Lower lobe of right lung (tissue), 2 donors: ENCODE measurements at places on chromosomes 1 and 21. TPM values are rescaled to one million over a fixed set of nuclear protein-coding genes. Genes with fewer than 3 reads are reported as not detected.

- H3K27ac ChIP-seq, result peak overlapping the region; percentile 46
- DNase-seq, result peak; percentile 32
- H3K4me1 ChIP-seq, result peaks cover 9% of the 10 kb centered on the region
- no peaks in the 10 kb centered on the region for H3K27me3 ChIP-seq
These were observed 4.3 kb downstream of the REN start for GRCh38 chr1:204161609-204162493.

DNA sequence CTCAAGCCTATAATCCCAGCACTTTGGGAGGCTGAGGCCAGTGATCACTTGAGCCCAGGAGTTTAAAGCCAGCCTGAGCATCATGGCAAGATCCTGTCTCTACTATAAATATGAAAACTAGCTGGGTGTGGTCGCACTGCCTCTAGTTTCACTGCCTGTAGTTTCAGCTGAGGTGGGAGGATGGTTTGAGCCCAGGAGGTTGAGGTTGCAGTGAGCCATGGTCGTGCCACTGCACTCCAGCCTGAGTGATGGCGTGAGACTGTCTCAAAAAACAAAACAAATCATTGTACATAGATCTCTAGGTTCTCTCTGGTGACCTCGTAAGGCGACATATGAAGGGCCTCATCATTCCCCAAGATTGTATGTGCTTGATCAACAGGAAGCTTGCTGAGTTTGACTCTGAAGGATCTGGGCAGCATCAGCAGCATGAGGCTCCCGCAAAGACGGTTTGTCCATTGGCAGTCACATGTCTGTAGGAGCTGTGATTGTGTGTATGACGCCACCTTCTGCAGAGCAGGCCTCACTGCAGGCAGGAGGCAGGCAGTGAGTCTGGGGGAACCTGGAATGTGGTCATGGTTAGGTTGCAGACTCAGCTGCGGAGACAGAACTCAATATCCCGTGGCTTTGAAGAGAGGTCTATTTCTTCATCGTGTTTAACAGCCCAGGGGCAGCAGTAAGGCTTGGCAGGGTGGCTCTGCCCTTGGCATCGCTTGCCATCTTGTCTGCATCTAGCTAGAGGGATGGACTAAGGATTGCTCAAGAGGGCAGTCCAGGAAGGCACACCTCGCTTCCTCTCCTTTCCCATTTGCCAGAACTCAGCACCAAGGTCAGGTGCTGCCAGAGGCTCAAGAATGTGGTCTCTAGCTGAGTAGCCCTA lies 14.0 kb downstream of the ATP5PO start:
- no peak overlapping the region for H3K27ac ChIP-seq
- DNase-seq, result no peak
- H3K4me1 ChIP-seq, result no peaks in the 10 kb centered on the region

GRCh38 chr1:31913968-31914367 lies 24.2 kb downstream of the PTP4A2 start:
- peaks cover 38% of the 10 kb centered on the region for H3K4me1 ChIP-seq
- peaks cover 84% of the 10 kb centered on the region for H3K36me3 ChIP-seq
- no peaks in the 10 kb centered on the region for H3K27me3 ChIP-seq
- no peak for DNase-seq
- H3K27ac ChIP-seq, result no peak overlapping the region

- no peaks in the 10 kb centered on the region for H3K27me3 ChIP-seq
- no peaks in the 10 kb centered on the region for H3K36me3 ChIP-seq
- H3K27ac ChIP-seq, result no peak overlapping the region
- H3K4me3 ChIP-seq, result no peak overlapping the region
- no peak for DNase-seq
- peaks cover 5% of the 10 kb centered on the region for H3K4me1 ChIP-seq
These were observed 17.4 kb downstream of the ATP1A4 start for GRCh38 chr1:160168609-160169369.

ERICH3 gene
- total RNA-seq, result 8.1 TPM
